ENCODE measurements at places on chromosomes 2 and 18.

- no peak for ATAC-seq
Measured at GRCh38 chr2:142877216-142877838, at the start of gene KYNU. Gene KYNU (plus strand): TSS chr2:142877664. CDS start chr2:142885368, 7,704 bp downstream.

DNA sequence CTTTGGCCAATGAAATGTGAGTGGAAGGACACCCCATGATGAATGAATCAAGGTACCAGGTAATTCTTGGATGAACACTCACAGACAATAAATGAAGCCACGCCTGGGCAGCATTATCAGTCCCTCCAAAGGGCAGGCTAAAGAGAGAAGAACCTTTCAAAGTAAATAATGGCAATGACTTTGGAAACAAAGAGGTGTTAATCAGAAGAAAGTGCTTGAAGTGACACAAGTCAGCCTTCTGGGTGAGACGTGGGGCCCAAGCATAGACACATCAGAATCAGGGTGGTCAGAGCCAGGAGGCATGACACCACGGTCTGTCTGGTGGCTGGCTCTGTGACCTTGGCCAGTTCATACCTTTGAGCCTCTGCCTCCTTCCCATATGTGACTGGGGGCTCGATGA, 103.3 kb downstream of the POLR1A start:
- no peak for ATAC-seq

DNA sequence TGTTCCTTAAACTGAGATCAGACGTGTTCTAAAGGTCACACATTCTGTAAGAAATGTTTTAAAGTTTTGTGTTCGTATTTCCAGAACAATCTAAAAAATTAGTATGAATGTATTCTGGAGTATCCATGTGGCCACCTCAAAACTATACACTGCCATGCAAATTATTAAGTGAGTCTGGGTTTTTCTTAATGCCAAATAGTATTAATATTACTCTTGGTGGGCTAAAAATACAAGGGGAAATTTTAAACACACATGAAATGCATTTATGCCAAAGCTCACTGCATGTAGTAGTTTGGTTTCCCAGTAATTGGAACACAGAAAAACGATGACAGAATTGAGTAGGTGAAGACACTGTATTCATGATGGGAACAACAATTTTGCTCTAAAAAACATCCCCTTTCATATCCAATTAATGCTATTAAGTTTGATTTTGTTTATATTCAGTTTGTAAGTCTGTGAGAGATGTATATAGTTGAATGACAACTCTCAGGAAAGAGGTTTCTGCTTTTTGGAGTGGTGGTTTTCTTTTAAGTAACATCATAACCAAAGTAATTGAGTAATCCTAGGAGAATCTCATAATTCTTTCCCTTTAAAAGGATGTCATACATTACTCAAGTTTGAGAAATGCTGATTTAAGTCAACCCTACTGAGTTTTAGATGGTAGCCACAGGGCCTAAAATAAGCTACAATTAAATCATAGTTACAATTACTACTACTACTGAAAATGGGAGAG, 75.7 kb upstream of the CDCA7 start:
- ATAC-seq: no peak

DNA sequence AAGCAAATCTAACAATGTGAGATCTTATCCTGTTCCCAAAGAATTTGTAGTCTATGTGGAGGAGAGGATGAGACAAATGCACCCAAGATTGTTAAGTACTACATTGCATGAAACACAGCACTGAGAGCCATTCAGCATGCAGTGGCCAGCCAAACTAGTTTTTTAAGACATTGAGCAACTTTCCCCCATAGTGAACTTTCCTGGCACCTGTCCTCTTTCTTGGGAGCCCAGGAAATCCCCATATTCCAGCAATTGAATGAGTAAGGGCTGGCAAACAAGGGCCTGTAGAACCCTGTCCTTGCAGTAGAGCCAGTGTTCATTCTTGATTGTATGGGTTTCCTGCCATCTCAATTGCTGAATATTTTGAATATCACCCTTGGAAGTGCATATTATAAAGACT, 58.8 kb upstream of the FIGN start:
- no peak for ATAC-seq

- ATAC-seq: no peak
Measured at GRCh38 chr2:55365303-55365702, 54.4 kb downstream of the CCDC88A start.

GRCh38 chr2:171963198-171963597, 36.6 kb upstream of the METAP1D start:
- no peak for ATAC-seq

- ATAC-seq: peak; percentile 52
Measured at GRCh38 chr2:112793449-112793978, 9.2 kb upstream of the IL1A start.

- no peak for ATAC-seq
Measured at GRCh38 chr2:8453904-8454302, 228.0 kb upstream of the ID2 start.

- no peak for ATAC-seq
Measured at GRCh38 chr18:70188113-70188512, 17.4 kb downstream of the RTTN start.

DNA sequence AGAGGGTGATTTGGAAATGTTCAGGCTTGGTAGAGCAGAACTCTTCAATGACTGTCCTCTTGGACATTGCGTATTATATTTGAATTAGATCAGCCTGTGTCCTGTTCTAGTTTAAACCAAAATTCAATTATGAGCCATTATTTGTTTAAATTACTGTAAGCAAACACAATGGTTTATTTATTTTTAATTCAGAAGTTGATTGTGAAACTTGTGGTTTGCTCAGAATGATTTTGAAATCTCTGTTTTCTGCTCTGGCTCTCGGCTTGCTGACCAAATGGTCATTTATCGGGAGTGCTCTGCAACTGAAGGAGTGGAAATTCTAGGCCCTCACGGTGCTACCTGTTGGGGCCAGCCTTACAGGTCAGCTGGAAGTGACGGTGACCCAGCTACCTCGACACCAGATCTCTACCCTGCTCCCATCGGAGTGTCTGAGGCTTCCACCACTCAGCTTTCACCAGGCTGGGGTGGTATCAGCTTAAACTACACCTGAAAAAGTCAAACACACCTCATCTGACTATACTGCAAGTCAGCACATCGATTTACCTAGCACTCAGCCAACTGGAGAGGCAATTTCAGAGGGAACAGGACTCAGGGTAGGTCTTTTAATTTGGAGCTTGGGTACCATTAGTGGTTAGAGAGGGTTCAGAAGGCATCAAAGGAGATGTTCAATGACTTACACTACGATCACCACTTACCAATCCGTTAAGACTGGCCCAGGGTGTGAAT, 36.8 kb upstream of the GPD2 start:
- ATAC-seq: no peak

DNA sequence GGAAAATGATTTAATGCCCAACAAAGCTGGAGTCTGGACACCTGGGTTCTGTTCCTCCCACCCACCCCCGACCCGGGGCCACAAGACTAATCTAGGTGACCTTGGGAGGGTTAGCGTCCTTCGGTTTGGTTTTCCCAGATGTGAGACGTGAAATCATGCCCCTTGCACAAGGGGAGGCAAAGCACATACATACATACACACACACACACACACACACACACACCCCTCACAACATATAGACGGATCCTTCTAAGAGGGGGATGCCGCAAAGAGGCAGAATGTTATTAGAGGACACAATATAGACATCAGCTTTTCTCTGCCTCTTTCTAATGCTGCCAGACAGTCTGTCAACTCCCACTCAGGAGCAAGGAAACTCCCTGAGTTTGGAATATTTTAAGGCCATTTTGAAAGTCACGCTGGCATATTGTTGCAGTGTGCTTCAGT, 616 bp upstream of the RBMS1 start:
- ATAC-seq: no peak

DNA sequence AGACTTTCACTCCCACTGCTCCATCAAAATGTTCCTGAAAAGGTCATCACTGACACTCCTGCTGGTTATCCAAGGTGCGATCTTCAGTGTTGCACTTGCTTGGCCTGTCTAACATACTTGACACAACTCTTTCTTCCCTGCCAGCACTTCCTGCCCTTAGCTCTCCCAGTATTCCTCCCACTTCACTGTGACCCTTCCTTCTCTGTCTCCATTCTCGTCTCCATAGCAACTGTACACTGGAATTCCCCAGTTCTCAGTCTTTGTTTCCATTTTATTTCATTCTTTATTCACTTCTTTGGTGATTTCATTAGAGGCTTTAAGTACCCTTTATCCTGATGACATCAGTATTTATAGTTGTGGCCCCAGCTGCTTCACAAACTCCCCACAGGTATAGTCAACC, 333.0 kb downstream of the IRS1 start:
- ATAC-seq: no peak

DNA sequence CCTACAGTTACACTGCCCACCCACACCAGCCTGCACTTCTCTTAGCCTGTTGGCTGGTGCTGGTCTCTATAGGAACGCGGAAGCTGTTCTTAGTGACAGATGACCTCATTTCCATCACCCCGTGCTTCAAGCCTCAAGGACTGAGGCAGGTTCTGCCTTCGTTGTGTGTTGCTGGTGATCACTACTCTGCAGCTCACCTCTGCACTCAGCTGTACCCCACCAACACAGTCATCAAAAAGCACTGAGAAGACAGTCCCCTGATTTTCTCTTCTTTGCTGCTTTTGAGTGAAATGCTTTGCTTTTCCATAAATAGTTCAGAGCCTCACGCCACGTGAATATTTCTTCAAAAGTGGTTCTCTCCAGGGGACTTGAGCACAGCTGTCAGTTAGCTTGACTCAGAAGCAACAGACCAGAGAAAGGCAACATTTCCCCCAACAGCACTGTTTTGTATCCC, 225.7 kb upstream of the CCDC150 start:
- no peak for ATAC-seq

DNA sequence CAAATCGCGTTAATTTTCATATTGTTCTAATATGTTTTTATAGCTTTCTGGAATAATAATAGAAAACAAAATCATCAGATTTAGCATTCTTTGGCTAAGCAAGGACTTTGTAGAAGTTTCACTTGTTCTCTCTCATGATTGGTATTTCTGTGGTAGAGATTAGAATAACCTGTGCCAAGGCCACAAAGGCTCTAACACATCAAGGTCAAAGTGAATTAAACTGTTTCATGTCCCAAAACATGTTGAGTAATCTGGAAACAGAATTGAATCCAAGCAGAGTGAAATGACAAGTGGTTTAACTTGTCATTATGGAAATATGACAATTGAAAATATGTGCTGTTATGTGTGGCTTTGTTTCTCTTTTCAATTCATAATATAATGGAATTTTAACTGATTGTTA, 617.4 kb downstream of the CCDC85A start:
- no peak for ATAC-seq

DNA sequence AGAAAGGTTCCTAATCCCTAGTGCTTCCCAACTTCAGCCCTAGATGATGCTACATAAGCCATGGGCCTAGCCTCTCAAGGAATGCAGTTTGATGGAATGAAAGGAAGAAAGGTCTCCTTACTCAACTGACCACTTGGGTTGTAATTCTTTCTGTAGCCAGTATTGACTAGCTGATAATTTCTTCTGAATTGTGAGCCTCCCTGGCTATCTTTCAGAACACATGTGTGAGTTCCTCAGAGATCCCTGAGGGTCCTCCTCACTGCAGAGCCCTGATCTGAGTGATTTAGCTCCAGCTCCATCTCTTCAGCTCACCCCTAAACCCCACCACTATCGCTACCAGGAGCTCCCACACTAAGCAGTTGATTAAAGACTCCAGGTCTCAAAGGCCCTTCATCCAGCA, 31.5 kb downstream of the CFAP210 start:
- no peak for ATAC-seq

- ATAC-seq: no peak
Measured at GRCh38 chr2:38192046-38192445, 116.1 kb upstream of the CYP1B1 start.

GRCh38 chr2:156157670-156158069, 174.9 kb downstream of the NR4A2 start:
- no peak for ATAC-seq

DNA sequence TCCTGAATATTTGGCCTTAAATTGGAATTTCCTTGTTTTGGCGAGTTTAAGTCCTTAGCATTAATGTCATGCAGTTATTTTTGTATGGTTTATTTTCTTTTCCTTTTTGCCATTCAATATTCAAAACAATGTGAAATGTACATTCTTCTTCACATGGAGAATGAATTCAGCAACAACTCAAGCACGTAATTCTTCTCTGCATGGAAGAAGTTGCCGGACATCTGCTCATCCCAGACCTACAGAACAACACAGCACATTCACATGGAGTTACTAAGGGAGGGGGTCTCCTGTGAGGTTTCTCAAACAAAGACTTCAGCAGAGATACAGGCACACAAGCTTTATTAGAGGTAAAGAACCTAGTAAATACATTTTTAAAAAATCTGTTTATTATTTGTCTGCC, 236.8 kb downstream of the SATB2 start:
- ATAC-seq: no peak

GRCh38 chr2:49004036-49004626, 150.2 kb downstream of the FSHR start:
- ATAC-seq: no peak

GRCh38 chr2:10441948-10442347, 6.2 kb downstream of the ODC1 start:
- no peak for ATAC-seq

DNA sequence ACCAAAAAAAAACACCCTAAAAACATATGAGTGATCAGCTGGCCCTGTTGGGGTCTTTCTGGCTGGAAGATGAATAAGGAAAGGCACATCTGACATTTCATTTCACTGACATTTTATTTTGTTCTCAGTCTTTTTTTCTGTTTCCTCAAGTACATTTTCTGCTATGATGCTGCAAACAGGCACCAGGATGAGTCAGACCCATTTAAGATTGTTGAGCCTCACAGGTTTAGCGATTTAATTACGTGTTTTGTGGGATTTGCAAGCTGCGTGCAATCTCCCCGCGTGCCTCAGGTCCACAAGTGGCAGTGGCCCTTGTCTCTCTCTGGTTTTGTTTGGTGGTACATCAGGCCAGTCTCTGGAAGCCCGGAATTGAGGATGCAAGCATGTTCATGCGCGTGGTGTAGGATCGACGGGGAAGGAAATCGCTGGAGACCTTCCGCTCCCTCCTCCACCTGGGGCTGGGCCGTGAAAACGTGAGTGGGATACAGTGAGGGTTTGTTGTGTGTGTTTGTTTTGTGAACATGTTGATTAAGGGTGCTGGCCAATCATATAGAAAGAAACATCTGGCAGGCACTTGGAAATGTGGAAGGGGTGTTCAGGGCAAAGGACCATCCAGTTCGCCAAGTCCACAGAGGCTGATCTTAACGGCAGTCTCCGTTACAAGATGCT, 120.2 kb upstream of the ZNF516 start:
- ATAC-seq: no peak

DNA sequence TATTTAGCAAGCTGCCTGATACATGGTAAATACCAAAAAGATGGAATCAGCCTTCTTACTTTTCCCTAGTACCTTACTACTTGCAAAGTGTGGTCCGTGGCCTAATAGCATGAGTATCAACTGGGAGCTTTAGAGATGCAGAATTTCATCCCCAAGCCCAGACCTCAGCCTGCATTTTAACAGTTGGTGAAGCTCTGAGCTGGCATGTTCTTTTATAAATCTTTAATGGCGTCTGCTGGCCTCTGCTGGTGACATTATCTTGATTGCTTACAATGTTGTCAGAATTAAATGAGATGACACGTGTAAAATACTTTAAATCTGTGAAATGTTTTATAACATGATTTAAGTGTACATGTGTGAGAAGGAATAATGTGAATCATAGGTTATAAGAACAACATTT, 115.1 kb upstream of the NOSTRIN start:
- ATAC-seq: no peak

All from gastroesophageal sphincter (tissue), 4 donors.